ENCODE measurements at places on chromosomes 13 and 19.

- DNase-seq: no peak
Observed at GRCh38 chr13:43802511-43802910, 15.7 kb upstream of the ENOX1 start.

DNA sequence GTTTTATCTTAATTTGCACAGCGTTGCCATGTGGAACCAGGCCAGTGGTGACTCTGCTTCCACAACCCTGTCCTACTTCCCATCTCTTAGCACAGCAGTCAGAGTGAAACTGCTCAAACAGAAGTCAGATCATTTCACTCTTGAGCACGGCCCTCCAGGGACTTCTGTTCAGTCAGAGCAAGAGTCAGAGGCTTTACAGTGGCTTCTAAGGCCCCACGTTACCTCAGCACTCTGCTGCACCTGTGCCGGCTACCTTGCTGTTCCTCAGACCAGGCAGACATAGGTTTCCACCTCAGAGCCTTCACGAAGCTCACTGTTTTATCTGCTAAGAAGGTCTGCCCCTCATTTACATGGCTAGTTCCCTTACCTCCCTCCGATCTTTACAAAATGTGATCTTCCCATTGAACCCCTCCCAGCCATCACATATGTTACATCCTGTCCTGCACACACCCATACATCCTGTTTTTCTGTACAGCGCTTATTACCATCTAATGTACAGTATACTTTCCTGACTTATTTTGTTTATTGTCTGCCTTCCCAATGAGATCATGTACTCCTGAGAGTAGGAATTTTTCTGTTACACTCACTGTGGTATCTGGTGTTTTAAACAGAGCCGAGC is 41.6 kb downstream of the TM9SF2 start:
- DNase-seq: no peak

GRCh38 chr19:9906475-9907087 is 29.7 kb downstream of the OLFM2 start:
- no peak for DNase-seq

- DNase-seq: no peak
Observed at GRCh38 chr13:31408927-31409326, 209.2 kb downstream of the B3GLCT start.

Data from ureter (tissue), 1 donor.